ENCODE measurements at places on chromosomes 7 and 10.

- no peak for DNase-seq
Measured at GRCh38 chr7:141738592-141739013, 445 bp downstream of the SSBP1 start.

DNA sequence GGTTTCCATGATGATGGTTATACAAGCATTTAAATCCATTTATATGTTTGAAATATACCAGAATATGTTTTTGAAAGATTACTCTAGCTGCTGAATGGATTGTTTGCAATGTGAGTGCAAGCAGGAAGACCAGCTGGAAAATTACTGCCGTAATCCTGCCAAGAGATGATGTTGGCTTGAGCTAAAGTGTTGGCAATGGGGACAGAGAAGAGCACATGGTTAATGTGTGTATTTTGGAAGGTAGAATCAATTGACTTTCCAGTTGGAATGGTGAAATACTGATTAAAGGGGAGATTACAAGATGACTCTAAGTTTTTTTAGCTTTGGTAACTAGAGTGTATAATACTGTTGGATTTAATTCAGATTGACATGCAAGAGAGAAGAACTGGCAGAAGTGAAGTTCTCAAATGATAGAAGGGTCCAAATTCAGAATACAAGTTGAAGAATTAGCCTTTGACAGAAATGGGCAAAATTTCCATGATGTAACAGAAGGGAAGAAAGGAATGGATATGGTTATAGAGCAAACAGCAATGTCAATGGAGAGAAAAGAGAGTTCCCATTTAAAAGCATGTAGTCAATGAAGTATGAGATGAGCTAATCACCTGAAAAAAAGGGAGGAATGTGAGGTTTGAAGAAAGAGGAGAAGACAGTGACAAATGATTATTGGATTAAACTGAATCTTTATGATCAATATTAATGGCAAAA is 422.0 kb downstream of the CDC14C start:
- DNase-seq = no peak

GRCh38 chr10:2933071-2933470 is 134.3 kb upstream of the PFKP start:
- no peak for DNase-seq

DNA sequence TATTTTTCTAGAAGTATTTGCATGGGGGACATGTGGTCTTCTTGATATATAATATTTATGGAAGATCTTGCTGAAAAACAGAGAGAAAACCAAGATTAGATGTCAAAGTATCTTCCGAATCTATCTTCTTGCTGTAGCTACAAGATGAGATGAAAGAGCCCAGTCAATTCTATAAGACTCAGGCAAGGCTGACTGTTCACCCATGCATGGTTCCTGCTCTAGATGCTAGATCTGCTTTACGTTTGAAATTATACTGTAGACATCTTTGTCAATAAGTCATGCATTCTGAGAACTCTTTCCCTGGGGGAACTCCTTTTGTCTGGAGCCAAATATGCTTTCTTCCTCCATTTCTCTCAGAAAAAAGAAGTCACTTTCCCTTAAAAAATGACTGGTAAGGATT is 1292.0 kb downstream of the XPNPEP1 start:
- DNase-seq = no peak

GRCh38 chr7:80637911-80638765 is at the start of gene CD36:
TSS of gene CD36 (plus strand) at chr7:80638642. CDS start at chr7:80646741, 8,099 bp downstream.
- DNase-seq = no peak

- DNase-seq = no peak
Measured at GRCh38 chr7:121697731-121698316, 175.1 kb upstream of the PTPRZ1 start.

- no peak for DNase-seq
Measured at GRCh38 chr10:31278279-31278941, 40.6 kb upstream of the ZEB1 start.

- peak; percentile 19 for DNase-seq
Measured at GRCh38 chr7:617614-618538, 98.2 kb upstream of the PDGFA start.

DNA sequence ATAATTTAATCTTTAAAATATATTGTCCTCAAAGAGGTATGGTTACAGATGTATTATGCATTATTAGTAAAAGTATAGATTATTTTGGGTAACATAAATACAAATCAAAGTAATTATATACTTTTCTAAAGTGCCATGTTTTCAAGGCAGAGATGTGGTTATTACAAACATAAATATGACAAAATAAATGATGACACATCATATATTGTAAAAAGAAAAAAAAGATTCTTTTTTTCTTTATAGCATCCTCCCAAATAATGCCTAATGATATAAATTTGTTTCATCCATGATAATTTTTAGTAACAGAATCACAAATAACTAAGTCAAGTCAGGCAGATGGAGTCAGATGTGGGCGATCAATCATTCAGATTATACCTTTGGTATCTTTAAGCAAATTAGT is 29.3 kb downstream of the SEMA3C start:
- no peak for DNase-seq

GRCh38 chr10:61951144-61951483 is 49.6 kb downstream of the ARID5B start:
- DNase-seq = no peak

DNA sequence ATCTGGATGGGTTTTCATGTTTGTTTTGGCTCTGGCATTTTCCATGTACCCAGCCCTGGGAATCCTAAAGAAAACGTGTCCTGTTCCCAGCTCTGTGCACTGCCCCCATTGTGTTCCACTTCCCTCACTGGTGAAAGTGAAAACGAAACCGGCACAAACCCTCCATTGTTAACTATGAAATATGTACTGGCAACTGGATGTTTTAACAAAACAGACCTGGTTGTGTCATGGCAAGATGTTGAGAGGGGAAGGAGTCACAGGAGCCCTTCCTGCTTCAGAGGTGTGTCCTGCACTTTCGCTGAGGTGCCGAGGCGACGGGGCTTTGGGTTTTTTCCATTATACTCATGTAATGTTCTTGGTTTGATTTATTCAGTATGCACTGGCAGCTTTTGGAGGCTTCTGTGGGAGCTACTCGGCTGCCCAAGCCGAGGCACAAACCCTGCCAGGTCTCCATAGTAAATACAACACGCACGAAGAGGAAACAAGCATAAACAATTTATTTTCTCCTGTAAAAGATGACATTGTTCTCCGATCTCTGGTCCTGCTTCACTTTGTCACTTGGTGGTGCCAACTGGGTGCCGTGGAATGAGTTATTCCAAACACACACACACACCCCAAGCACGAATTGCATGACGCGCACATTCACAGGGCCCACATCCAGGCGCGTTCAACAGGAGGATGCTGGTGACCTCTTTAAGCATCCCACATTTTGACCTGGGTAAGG is 118.2 kb downstream of the CDK6 start:
- peak; percentile 57 for DNase-seq

DNA sequence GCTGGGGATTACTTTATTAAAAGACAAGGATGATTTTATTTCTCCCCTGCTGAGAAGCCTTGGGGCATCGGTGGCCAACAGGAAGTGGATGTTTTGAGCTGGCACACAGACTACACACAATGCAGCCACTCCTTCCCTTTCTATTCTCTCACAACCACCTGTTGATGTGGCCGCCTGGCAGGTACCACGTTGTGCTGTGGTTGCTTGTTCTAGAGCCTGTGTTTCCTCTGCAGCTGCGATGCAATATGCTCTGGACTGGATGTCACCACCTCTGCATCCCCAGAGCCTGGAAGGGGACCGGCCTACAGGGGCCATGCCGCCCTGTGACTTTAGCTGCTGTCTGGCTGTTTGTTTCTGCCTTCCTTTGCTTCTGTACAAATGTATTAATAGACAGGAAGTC is 195.7 kb upstream of the CELF2 start:
- no peak for DNase-seq

GRCh38 chr10:126187399-126187798 is 200.9 kb downstream of the ADAM12 start:
- no peak for DNase-seq

- DNase-seq = no peak
Measured at GRCh38 chr10:78358351-78358750, 324.7 kb downstream of the RPS24 start.

- DNase-seq = no peak
Measured at GRCh38 chr10:118957966-118958365, 71.5 kb upstream of the NANOS1 start.

GRCh38 chr7:122677149-122677548 is 21.8 kb downstream of the RNF133 start:
- no peak for DNase-seq

DNA sequence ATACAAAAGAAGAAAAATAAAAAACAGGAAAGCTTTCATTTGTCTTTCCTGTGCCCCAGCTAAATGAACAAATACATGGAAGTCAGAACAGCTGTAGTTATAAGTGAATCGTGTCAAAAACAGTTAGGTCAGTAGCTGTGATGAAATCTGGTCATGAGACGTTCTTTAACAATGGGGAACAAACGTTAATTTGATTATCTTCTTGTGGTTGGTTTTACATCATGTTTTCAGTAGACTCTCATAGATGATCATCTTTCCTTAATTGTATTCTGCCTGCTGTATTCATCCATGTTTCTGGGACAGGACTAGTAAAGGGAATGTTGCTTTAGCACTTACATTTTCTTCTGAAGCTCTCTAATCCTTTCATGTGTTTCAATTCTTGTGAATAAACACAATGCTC is 97.0 kb downstream of the PCLO start:
- DNase-seq = no peak

- no peak for DNase-seq
Measured at GRCh38 chr7:17989546-17989945, 38.1 kb downstream of the PRPS1L1 start.

GRCh38 chr10:118939211-118940007 is 90.1 kb upstream of the NANOS1 start:
- DNase-seq = no peak

DNA sequence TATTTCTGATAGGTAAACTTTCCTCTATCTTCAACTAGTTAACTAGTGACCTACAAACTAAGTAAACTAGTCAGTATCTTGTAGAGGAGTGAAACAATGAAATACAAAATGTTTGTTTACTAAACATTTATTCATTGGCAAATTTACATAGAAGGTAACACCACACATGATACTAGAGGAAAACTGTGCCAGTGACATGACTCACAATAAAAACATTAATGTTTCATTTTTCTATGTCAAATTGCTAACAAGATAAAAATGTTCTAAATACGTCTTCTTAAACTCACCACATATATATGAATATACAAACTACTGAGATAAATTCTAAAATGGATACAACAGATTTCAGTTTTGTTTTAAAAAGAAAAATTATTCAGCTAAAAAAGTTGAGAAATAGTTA is 471.3 kb downstream of the PARD3 start:
- DNase-seq = no peak

DNA sequence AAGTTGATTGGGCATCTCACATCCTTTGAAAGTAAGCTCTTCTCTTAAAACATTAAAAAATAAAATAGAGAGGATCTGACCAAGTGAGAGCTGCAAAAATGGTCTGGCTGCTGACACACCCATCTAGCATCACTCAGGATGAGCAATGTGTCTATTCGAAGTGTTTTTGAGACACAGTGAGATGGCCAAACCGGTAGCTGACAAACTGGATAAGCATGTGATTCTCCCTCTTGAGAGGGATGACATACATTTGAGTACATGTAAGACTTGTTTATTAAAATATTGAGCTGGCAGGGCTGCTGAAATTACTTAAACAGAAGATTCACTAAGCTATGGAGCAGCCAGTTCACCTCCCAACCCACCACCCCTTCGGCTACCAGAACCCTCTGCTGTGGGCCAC is 333.9 kb downstream of the ADRA2A start:
- DNase-seq = no peak

- no peak for DNase-seq
Measured at GRCh38 chr7:21278944-21279343, 148.9 kb upstream of the SP4 start.

DNA sequence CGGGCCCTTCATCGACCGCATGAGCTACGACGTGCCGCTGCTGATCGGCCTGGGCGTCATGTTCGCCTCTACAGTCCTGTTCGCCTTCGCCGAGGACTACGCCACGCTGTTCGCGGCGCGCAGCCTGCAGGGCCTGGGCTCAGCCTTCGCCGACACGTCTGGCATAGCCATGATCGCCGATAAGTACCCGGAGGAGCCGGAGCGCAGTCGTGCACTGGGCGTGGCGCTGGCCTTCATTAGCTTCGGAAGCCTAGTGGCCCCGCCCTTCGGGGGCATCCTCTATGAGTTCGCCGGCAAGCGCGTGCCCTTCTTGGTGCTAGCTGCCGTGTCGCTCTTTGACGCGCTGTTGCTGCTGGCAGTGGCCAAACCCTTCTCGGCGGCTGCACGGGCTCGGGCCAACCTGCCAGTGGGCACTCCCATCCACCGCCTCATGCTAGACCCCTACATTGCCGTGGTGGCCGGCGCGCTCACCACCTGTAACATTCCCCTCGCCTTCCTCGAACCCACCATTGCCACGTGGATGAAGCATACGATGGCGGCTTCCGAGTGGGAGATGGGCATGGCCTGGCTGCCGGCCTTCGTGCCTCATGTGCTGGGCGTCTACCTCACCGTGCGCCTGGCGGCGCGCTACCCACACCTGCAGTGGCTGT is 1.2 kb downstream of the SLC18A3 start:
- DNase-seq = no peak

- peak; percentile 75 for DNase-seq
Measured at GRCh38 chr10:121598263-121599249, at the start of gene FGFR2. TSS of gene FGFR2 (minus strand) at chr10:121598444. CDS start at chr10:121593817, 4,627 bp downstream.

- DNase-seq = no peak
Measured at GRCh38 chr7:2666588-2667250, 21.3 kb upstream of the AMZ1 start.

DNA sequence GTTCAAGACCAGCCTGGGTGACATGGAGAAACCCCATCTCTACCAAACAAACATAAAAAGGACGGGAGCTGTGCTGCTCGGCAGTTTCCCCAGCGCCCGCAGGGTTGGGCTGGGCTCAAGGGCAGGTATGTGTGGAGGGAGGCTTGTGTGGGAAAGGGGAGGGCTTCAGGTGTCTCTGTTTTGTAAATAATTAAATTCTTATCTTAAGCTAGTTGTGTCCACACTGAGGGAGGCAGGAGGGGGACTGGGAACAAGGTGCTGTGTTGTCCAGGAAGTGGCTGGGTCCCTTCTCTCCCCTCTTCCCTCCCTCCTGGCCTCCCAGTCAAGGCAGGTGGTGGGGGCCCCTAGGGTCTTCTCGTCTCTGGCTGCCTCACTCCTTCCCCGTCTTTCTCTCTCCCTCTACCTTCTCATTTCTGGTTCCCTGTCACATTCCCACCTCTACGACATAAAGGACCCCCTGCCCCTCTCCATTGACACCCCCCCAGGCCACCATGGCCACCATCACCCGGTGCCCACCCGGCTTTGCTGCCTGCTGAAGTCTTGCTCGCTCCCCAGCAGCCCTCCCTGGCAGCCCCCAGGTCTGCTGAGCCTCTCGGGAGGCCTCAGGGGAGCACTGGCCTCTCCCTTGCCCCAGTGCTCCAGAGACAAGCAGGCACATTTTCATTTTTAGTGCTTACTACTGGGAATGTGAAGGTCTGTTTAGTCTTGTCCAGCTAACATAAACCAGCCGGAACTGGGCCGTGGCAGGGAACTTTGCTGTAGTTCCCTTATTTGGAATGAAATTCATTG is 19.3 kb downstream of the NEURL1 start:
- DNase-seq = no peak

DNA sequence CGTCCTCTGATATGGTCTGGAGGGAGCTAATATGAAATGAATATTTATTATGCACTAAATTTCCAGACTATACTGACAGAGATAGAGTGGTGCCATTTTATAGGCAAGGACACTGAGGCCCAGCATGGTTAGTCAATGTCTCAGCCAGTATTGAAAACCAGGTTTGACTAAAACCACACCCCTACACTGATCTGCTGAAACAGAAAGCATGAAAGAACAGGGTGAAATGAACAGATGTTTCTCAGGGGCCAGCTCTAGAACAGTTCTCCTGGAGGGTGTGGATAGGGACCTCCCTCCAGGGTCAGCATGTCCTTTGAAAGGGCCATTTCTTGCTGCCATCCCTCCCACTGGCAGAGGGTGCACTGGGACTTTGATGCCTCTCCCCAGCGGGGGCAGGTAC is 700.5 kb downstream of the GRID1 start:
- DNase-seq = no peak
